ENCODE measurements at places on chromosomes 6 and 20.

DNA sequence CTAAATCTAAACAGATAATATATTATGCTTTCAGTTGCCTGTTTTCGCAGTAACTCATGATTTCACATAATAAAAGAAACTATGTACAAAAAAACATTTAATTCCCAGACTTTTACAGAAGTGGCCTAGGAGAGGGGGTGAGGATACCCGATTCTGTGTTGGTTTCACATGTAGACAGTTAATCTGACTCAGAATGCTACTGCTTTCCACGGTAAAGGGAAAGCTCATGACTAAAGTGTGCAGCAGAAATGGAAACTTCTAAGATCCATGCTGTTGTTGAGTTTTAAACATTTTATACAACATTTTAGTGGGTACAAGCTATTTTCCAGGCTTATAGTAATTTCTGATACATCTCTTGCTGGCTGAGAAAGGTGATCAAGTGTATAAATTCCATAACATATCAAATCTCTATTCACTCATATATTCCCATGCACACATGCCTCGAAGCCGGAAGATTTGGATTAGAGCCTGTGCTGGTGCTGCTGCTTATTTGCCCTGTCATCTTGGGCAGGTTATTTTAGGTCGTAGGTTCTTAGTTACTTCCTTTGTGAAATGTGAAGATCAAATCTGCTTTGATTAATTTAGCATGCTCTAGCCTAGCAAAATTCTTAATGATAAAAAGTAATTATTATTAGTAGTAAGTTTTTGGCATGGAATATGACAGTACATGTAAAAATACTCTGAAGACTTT lies 896.7 kb upstream of the MAP3K7 start:
- DNase-seq: no peak

DNA sequence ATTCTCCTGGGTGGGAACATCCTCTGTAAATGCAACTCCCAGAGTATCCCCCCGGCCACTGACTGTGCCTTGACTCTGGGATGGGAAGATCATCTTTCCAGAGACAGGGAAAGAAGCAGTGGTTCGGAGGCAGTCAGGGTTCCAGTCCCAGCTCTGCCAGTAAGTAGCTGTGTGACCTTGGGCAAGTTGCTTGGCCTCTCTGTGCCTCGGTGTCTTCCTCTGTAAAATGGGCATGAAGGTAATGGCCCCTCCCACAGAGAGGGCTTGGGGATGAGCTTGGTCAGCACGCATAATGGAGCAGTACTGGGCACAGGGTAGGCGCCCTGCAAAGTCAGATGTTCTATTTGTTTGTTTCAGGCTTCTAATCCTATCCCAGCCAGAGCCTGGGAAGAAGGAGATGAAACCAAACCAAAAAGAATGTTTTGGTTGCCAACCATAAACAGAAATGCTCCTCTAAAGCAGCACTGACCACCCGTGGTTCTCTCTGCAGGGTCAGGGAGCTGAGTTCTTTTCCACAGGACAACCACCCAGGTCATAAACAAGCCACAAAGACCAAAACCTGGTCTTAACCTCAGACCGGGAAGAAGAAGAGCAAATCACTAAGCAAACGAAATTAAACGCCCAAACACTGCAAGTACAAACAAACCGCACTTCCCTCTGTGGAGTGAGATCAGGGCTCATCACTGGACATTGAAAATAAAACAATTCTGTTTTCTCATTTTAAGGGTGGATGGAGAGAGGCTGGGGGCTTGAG lies 381.0 kb upstream of the SULF2 start:
- no peak for DNase-seq

GRCh38 chr6:51542475-51542874 lies 544.9 kb downstream of the PKHD1 start:
- peak; percentile 6 for DNase-seq

- DNase-seq: no peak
These were observed 73.1 kb downstream of the MKKS start for GRCh38 chr20:10360878-10361277.

DNA sequence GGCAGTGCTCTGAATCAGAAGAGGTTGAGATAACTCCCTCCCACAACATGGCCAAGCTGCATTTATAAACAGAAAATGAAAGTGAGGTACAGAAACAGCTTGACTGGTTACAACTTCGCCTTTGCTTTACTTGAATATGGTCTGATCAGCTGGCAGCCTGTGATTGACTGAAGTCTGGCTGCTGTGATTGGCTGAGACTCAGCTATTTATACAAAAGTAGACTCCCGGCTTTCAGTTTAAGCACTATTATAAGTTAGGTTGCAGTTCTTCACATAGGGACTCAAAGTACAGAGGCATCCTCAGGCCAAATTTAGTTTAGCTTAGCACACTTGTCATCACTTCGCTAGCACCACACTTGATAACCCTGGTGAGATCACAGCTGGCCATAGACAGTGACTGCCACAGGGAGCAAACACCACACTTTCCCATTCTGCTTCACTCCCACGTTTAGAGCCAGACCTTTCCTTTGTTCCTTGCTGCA lies 362.6 kb downstream of the EPM2A start:
- DNase-seq: peak; percentile 19

- DNase-seq: peak; percentile 30
These were observed 152.9 kb downstream of the SOD2 start for GRCh38 chr6:159540152-159540551.

- no peak for DNase-seq
These were observed 9.4 kb downstream of the MDGA1 start for GRCh38 chr6:37688078-37688850.

DNA sequence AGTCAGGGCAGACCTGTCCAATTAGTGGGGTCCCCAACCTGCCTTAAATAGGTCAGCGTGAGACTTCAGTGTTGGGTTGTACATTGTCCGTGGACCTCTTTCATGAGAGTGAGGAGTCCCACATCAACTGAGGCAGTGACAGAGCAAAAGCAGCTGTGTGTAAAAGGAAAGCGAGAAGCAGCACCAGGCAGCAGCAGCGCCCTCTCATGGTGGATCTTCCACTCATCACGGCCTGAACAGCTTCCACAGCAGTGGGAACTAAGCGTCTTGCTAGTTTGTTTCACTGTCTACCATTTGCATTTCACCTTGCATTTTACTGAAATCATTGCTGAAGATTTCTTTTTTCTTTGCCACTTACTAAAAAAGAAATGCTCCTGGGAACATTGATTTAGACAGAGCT lies 333.8 kb downstream of the PKHD1 start:
- DNase-seq: peak; percentile 55

- peak; percentile 95 for DNase-seq
These were observed 52.2 kb upstream of the BTN3A2 start for GRCh38 chr6:26312501-26313397.

All from A673 (cell line).